ENCODE measurements at places on chromosomes 6 and 20.

DNA sequence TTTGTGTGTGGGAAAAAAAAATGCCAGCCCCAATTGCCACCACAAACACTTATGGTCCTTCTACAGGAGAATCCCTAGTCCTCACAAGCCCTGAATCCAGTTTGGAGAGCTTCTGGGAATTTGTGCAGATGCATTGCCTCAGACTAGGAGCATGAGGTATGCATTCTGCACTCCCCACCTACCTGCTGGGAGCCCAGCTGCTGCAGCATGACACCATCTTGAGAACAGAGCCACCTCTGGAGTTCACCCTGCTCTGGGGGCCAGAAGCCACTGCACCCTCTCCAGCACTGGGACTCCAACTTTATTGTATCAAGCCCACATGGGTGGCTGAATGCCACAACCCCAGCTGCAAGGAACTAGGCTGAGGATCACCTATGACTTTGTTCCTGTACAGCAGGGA lies 568.5 kb upstream of the ID4 start:
- DNase-seq = no peak

DNA sequence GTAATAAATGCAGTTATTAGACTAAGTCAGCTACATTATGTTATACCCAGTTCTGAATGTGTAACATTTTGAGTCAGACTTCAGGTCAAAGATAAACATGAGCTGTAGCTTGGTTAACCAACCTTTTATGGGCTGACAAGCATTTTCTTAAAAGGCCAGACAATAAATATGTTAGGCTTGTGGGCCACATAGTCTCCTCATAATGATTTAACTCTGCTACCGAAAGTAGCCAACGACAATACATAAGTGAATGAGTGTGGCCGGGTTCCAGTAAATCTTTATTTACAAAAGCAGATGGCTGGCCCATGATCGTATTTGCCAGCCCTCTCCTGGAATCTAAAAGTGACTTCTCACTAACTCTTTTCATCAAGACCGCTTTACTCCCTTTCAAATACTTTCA lies 49.9 kb downstream of the ATG5 start:
- no peak for DNase-seq

DNA sequence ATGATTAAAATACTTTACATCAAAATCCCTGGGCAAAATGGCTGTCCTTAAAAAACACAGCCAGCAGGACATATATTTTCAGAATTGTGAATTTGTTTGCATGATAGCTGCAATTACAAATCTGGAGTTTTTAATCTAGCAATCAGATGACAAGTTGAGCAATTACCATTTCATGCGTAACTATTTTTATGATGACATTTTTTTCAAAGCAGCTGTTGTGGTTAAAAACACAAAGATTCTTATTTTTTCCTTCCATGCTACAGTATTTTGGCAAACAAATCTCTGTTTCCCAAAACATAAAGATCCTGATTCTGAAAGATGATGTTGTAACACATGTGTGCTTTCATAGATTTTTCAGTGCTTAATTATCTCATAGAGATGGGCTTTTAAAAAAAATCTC lies 90.2 kb downstream of the PHACTR1 start:
- no peak for DNase-seq

- no peak for DNase-seq
Measured at GRCh38 chr6:140045116-140045515, 670.7 kb upstream of the CITED2 start.

DNA sequence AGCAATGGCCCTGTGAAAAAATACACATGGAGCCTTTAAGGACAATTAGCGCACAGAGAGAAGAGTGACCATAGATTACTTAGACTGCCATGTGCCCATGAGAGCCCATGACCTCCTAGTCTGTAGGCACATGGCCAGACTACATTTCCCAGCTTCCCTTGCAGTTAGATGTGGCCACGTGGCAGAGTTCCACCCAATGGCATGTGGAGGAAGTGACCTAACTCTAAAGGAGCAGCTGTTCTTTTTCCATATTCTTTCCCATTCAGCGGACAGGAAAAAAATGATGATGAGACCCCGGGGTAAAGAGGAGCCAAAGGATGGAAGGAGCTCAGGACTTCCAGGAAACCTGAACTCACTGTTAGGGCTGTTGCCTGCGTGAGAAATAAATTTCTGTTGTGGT lies 116.6 kb downstream of the CBLN4 start:
- DNase-seq = no peak

DNA sequence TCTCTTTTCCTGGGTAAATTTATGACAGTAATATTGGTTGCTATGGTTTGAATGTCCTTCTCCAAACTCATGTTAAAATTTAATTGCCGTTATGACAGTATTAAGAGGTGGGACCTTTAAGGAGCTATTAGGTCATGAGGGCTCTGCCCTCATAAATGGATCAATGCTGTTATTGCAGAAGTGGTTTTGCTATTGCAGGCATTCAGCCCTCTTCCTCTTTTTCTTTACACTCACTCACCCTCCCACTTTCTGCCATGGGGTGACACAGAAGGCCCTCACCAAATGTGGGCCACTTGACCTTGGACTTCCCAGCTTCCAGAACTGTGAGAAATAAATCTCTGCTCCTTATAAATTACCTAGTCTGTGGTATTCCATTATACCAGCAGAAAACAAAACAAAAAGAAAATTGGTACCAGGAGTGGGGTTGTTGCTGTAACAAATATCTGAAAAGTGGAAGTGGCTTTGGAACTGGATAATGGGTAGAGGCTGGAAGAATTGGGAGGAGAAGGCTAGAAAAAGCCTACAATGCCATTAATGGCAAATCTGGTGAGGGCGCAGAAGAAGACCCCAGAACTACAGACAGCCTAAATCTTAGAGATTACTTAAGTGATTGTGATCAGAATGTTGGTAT lies 24.8 kb upstream of the IGF2R start:
- no peak for DNase-seq

DNA sequence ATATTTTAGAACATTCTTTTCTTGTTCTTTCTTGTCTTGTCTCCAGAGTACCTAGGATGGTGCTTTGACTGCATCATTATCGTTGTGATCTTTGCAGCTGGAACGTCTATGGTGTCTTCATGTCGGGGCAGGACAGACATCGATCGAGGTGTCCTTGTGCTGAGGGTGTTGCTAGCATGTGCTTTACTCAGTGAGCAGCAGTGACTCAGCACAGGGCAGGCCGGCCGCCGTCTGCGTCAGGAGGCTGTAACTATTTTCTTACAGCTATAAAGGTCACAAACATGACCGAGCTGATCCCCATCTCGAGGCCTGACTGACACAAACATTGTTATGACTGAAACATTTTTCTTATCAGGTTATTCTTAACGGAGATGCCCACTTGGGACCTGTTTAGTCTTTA lies 14.9 kb upstream of the CTCFL start:
- DNase-seq = no peak

DNA sequence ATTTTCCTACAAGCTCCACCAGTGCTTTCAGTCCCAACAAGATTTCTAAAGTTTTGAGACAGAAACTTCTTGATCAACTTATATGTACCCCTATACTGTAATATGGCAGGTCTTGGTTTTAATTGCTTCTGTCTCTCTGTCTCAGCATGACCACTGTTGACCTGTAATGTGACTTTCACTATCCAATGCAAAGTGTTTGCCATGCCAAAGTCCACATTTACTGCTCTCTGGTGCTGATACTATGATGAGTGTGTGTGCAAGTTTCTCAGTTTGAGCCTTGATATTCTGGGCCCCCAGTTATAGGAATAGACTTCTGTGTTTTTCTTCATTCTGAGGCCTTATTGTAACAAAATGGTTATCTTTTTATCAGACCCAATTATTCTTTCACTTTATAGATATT lies 45.8 kb downstream of the OR2J2 start:
- DNase-seq = no peak

DNA sequence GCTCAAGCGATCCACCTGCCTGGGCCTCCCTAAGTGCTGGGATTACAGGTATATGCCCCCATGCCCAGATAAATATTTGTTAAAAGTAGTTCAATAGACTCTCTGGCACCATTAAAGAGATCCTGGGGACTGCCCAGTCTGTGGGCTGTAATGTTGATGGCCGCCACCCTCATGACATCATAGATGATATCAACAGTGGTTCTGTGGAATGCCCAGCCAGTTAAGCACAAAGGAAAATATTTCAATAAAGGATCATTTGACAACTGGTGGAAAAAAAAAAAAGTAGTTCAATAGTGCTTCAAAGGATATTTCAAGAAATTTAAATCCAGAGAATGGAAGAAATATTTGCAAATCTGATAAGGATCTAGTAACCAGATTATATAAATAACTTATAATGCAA lies 1.5 kb upstream of the CRIP3 start:
- DNase-seq = no peak

DNA sequence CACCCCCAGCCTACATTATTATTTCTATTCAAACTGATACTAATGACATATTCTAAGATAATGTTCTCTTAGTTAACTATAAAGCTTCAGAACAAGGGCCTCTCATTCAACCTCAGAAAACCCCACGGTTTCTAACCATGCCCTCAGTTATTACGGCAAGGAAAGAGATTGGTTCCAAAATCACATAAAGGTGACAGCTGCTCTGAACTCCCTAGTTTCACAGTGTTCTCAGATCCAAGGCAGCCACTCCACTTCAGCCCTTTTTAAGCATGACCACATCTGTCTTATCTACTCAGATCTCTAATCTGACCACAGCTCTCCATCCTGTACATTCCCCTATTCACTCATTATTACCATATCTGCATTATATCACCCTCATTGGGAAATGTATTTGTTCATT lies 98.8 kb upstream of the CEP85L start:
- DNase-seq = no peak

DNA sequence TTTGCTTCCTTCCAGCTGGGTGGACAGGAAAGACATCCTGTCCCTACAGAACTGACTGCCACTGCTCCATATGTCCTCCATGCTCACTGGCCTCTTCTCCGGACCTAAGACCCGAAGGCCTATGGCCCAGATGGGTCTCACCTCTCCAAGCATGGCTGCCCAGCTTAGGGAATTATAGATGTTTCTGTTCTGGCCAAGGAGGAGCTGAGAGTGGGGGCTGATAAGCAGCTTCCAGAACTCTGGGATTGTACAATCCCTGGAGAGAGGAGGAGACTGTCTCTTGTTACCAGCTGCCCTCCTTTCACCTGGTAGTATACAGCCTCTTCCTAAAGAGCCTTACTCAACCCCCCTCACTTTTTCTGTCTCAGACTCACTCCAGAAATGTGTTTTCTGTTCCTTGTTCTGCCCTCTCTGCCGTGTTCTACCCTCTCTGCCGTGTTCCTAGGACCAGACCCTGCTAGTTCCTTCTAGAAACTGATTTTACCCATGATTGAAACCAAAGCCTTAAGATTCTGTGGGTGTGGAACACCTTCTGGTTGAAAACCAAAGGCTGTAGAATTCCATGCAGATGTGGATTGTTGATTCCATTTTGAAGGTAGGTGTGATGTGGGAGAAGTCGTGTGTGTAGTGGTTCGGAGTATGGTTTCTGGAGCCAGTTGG lies 28.7 kb downstream of the ANKS1A start:
- no peak for DNase-seq

DNA sequence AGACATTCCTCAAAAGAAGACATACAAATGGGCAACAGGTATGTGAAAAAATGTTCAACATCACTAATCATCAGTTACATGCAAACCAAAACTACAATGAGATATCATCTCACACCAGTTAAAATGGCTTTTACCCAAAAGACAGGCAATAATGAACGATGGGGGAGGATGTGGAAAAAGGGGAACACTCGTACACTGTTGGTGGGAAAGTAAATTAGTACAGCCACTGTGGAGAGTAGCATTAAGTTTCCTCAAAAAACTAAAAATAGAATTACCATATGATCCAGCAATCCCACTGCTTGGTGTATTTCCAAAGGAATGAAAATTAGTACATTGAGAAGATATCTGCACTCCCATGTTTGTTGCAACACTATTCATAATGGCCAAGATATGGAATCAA lies 8.6 kb upstream of the TMEM170B start:
- no peak for DNase-seq

- no peak for DNase-seq
Measured at GRCh38 chr6:5506149-5506548, 244.8 kb downstream of the FARS2 start.

- DNase-seq = no peak
Measured at GRCh38 chr20:57150559-57150958, 115.9 kb downstream of the BMP7 start.

GRCh38 chr6:167952512-167952859 lies 45.0 kb upstream of the KIF25 start:
- DNase-seq = no peak

DNA sequence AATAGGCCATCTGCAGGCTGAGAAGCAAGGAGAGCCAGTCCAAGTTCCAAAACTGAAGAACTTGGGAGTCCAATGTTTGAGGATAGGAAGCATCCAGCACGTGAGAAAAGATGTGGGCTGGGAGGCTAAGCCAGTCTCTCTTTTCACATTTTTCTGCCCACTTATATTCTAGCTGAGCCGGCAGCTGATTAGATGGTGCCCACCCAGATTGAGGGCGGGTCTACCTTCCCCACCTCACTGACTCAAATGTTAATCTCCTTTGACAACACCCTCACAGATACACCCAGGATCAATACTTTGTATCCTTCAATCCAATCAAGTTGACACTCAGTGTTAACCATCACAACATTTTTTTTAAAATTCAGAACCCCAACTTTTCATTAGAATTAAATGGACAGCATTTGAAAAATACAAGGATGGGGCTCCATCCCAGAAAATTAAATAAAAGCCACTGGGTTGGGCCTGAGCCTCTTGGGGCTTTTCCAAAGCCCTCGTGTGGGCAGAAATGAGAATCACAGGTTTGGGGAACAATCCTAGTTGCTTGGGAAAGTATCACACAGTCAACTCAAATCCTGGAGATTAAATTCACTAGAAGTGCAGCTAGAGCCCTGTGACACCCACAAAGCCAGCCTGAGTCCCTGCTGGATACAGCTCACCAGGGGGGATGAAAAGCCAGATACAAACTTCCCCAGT lies 2.2 kb downstream of the CLDN20 start:
- DNase-seq = no peak

All from islet precursor cell (in vitro differentiated cells).